ENCODE measurements at places on chromosomes 5 and 9.

- DNase-seq, result no peak
Observed at GRCh38 chr5:141753143-141753970, 71.3 kb upstream of the ARAP3 start.

DNA sequence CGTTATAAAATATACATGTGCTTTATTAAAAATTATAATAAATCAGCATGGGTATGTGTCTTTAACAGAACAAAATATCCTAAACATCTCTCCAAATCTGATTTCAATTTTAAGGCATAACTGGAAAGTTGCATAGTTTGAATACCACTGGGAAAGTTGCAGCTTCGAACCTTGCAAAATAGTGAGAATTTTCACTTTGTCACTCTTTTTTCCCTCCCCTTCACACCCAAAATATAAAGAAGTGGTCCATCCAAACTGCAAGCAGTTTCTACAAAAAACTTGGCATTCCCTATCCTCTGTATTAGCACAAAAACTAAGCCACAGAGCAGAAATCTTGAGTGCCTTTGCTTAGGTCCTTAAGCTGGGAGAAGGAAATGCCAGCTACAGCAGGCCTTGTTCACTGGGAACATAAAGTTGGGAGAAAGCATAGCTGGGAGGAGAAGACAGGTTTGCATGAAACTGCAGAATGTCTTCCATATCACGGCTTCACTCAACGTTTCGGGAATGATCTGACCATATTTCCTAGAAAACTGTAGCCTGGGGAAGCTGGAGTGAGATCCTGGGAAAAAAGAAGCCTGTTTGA lies 400.3 kb downstream of the EBF1 start:
- no peak for DNase-seq

DNA sequence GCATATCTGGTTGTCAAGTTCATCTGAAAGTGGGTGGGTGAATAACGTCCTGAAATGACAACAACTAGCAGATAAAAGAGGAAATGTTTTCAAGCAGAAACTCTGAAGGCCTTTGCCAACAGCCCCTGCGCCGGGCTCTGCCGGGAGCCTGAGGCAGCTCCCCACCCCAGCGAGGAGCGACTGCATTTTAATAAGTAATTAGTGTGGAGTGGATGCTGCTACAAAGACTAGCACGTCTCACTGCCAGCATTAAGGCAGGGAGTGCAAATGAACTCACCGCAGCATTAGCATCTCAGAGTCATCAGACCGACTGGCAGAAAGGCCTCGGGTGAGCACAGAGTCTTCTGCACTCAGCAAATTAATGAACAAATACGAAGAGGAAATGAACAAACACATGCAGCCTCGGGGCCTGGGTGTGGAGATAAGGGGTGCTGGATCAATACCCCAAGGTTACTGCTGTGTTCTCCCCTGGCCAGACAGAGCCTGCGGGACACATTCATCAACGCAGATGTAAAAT lies 63.8 kb downstream of the VAV2 start:
- DNase-seq, result no peak

GRCh38 chr9:99158629-99159028 lies 53.7 kb downstream of the TGFBR1 start:
- no peak for DNase-seq
